Right ventricle myocardium superior (tissue), 1 donor: ENCODE measurements at places on chromosomes 5 and 9. TPM values are rescaled to one million over a fixed set of nuclear protein-coding genes. Genes with fewer than 3 reads are reported as not detected.

JAK2 gene
- 12.7 TPM for total RNA-seq

TERT gene
- not detected for total RNA-seq

PPIC gene
- 43.6 TPM for total RNA-seq

BTNL9 gene
- 38.9 TPM for total RNA-seq

PTPA gene
- total RNA-seq = 179 TPM

PDE6A gene
- total RNA-seq = 0.08 TPM

HCN1 gene
- total RNA-seq = 0.05 TPM

GNPDA1 gene
- total RNA-seq = 22.7 TPM

ORM2 gene
- not detected for total RNA-seq

SLC6A18 gene
- not detected for total RNA-seq

SPOCK1 gene
- total RNA-seq = 19.6 TPM

HDHD3 gene
- 9.8 TPM for total RNA-seq

C5orf63 gene
- 11.1 TPM for total RNA-seq

GRXCR2 gene
- 9.6 TPM for total RNA-seq

PPP3R2 gene
- total RNA-seq = not detected

IL5 gene
- not detected for total RNA-seq

HSPB3 gene
- 596 TPM for total RNA-seq

ITGA1 gene
- total RNA-seq = 23.6 TPM

HIGD2A gene
- 210 TPM for total RNA-seq

RPS23 gene
- total RNA-seq = 1,193 TPM

PPP1R2B gene
- not detected for total RNA-seq

NIPAL4 gene
- total RNA-seq = not detected
